ENCODE measurements at places on chromosomes 1 and 21.

DNA sequence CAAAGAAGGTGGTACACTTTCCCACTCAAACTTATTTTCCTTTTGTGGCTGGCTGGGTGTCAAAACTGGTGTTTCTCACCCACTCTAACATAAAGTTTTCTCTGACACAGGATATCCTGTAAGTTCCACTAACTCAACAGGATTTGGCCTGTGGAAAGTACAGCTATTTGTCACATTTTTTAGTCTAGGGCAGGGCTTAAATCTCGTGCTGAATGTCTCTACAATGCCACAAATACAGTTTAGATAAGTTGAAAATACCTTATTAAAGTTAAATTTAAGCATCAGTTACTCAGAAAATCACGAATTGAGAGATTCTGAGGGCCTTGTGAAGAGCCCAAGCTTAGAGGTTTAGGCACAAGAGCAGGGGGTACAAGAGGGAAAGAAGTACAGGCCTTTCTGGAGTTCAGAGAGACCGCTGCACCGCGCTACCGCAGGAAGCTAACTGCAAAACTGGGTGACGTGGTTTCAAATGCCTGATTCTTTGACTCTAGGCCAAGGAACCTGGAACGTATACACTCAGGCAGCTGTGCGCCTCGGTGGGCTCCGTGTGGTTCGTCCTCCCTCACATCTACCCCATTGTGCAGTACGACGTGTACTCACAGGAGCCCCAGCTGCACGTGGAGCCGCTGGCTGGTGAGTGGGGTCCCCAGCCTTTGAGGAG is 23.4 kb upstream of the PWP2 start:
- DNase-seq, result peak; percentile 35

GRCh38 chr1:79575424-79575823 is 568.9 kb upstream of the ADGRL4 start:
- no peak for DNase-seq

GRCh38 chr1:223792046-223792445 is 53.7 kb downstream of the TP53BP2 start:
- no peak for DNase-seq

GRCh38 chr1:2073382-2074230 is 23.4 kb downstream of the PRKCZ start:
- no peak for DNase-seq

DNA sequence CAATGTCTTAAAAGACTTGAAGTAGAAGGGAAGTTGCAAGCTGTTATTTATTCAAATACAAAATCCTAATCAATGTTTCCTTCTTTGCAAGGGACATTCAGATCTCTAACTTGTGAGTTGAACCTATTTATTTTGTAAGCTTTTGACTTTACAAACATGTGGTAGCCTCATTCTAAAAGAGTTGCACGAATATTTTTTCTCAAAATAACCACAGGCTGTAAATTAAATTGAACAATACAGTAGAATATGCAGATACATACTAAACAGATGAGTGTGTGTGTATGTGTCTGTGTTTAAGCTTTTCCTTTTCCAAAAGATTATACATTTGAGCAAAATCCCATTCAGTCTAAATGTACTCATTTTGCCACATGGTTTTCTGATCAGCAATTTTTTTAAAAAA is 4.8 kb upstream of the DYNLT5 start:
- no peak for DNase-seq

- no peak for DNase-seq
Measured at GRCh38 chr1:115136706-115137105, 47.4 kb upstream of the TSPAN2 start.

GRCh38 chr1:201659572-201659971 is 120.6 kb downstream of the NAV1 start:
- no peak for DNase-seq

- no peak for DNase-seq
Measured at GRCh38 chr1:203214871-203215270, 14.6 kb downstream of the CHIT1 start.

DNA sequence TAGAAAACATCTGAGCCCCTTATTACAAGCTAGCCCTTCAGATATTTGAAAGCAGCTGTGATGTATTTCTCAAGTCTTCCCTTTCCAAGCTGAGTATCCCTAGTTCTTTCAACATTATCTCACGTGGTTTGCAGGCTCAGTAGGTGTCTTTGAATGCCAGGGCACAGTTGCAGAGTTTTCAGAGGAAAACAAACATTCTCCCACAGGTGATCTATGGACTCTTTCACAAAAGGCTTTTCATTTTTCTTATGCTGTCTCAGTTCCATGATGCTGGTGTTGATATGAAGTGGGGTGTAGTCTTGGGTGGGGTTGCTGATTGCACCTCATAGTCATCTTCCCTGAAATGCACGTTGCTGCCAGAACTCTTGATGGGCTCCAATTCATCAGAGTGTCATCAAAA is 17.3 kb downstream of the CACNA1E start:
- no peak for DNase-seq

- DNase-seq, result no peak
Measured at GRCh38 chr21:17391811-17392340, 121.0 kb upstream of the CXADR start.

GRCh38 chr21:45102391-45102932 is 28.1 kb downstream of the ADARB1 start:
- DNase-seq, result no peak

DNA sequence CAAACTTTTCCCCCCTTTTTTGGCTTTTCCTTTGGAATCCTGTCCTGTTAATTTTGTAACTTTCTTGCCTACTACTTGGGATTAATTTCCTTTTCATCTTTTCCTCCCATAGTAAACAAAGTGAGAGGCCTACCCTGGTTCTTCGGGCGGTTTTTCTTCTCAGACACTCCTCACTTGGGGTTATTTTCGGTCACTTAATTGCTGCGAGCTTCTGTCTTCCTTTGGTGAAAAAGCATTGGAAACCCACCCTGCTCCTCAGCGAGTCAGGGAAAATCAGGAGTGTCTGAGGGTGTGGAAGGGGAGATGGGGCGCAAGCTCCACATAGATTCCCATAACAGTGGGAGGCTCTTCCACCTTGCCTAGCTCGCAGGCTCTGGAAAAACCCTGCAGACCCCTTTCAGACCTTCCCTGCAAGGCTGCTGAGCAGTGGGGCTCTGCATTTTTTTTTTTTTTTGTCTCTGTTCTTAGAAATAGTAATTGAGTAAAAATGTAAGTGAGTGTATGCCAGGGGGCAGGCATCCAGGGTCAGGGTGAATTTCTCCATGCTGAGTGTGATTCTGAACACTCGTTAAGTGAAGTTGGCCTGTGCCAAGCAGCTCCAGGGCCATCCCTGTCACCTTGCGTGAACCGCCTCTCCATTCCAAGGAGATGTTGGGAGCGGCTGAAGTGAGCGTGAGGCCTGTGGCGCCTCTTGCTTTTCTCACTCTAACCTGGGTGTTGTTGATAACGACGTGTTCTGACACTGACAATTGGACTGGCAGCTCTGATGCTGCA is 20.3 kb downstream of the TGFB2 start:
- DNase-seq, result no peak

DNA sequence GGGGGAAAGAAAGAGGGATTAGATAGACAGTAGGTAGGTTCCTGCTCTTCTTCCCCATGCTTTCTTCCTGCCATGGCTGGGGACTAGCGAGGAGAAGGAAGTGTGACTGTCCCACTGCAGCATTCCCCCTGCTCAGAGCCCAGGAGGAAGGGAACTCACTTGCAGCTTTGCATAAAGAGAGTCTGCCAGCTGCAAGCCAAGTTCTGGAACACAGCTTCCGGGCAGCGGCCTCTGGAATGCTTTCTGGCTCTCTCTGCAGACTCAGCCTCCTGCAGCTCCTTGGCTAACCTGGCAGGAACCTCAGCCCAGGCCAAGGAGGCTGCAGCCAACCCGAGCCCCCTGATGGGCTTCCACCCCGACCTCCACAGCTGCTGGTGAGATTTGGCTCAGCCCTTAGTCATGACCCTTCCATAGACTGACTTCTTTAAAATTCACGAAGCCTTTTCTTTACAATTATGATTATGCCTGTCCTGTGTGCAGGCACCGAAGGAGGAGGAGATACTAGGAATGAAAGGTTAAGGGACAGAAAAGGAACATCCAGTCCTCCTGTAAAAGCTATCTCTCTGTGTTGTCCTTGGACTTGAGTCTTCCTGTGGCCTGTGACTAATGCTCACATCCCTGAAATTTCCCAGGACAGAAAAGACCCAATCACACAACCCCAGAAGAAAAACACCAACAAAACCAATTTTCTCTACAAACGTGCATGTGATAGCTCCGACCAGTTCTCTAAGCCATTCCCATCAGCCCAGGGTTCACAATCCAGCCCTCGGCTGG is 108.2 kb upstream of the OLIG2 start:
- no peak for DNase-seq

DNA sequence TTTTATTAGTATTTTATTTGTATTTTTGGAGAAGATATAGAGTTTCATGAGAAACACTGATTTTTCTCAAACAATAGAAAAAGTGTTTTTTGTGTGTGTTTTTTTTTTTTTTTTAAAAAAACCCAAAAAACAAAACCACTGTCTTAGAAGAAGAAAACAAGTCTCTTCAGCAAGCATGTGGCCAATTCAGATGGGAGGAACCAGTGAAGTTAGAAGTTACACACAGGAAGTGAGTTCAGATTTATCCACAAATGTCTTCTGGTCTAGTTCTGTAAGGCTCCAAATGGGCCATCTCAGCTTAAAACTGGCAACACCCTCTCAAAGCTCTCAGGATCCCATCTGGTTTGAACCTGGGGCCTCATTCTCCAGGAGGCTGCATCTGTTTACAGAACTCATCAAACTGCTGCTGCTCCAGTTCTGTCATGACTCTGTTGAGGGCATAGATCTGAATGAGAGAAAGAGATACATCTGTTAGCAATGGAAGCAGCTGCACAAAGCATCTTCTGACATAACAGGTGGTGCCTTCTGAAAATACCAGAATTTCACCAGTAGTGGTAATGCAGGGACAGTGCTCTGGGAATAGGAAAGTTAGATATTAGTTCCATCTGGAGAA is 9.8 kb upstream of the ERMAP start:
- DNase-seq, result no peak

GRCh38 chr1:232271991-232272589 is 357.8 kb downstream of the SIPA1L2 start:
- DNase-seq, result no peak

GRCh38 chr1:169309178-169310166 is 58.1 kb downstream of the NME7 start:
- DNase-seq, result no peak

DNA sequence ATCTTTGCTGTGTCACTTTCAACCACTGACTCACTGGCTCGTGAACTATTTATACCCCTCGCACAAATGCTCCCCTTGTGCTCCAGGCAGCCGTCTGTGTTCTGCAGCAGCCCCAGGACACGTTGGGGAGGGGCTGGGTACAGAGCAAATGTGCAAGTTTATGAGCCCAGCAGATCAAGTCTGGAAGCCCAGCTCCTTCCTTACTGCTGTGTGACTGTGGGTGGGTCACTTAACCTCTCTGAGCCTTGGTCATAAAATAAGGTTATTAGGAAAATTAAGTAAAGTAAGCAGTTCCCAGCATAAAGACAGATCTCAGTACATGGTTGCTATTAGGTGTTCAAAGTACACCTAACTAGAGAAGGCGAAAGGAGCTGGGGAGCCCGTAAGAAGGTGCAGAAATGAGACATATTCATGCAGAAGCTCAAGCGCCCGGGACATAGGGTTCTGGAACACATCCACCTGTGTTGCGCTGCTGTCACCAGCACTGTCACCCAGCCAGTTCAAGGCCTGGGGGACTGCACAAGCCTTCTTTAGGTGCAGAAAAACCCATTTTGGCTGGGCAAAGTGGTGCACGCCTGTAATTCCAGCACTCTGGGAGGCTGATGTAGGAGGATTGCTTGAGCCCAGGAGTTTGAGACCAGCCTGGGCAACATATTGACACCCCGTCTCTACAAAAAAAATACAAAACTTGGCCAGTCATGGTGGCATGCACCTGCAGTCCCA is 13.8 kb downstream of the EFHD2 start:
- DNase-seq, result no peak

DNA sequence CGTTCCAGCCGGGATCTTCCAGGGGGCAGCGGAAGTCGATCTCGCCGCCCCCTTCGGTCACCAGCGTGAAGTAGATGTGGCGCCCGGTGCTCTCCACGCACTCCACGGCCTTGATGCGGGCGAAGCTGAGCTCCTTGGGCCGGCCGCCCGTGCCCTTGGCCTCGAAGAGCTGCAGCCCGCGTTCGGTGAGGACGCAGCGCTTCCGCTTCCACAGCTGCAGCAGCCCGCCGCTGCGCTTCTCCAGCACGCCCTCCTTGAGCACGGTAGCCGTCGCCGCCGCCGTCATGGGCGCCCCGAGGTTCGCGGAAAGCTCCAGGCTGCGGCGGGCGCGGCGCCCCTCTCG is 516 bp downstream of the PHLDA3 start:
- DNase-seq, result no peak

DNA sequence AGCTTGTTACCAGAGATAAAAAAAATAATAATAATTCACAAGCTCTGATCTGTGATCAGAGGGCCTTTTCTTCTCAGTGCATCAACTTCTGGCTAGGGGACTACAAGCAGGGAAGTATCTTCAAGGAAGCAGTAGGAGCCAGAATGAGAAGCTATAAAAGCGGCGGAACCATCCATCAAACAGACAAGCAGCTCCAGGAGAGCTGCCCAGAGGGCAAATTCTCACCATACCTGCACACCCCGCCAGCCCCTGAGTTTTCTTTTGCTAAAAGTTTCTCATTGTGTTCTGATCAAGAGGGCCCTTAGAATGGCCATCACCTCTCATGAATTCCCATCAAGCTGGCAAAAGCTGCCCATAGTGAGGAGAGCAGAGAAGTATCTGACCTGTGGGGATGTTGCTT is 99.4 kb downstream of the SMYD2 start:
- no peak for DNase-seq

DNA sequence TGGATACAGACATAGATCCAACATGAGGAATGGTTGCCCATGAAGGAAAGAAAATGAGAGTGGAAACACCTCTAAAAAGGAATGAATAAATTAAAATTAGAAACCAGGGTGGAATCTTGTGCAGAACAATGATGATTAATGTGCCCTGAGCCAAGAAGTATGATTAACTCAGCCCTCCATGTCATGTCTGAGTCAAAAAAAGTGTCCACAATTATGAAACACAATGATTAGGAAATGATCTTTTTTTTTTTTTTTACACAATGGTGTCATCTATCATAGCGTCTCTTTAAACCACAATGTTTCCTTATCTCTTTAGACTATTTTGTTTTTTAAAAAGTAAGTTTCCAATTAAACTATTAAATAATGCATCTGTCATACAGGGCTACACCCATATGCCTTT is 78.9 kb upstream of the RAB4A start:
- DNase-seq, result no peak
